CD4-positive, alpha-beta T cell (primary cell): ENCODE measurements at places on chromosomes 1 and 21.

DNA sequence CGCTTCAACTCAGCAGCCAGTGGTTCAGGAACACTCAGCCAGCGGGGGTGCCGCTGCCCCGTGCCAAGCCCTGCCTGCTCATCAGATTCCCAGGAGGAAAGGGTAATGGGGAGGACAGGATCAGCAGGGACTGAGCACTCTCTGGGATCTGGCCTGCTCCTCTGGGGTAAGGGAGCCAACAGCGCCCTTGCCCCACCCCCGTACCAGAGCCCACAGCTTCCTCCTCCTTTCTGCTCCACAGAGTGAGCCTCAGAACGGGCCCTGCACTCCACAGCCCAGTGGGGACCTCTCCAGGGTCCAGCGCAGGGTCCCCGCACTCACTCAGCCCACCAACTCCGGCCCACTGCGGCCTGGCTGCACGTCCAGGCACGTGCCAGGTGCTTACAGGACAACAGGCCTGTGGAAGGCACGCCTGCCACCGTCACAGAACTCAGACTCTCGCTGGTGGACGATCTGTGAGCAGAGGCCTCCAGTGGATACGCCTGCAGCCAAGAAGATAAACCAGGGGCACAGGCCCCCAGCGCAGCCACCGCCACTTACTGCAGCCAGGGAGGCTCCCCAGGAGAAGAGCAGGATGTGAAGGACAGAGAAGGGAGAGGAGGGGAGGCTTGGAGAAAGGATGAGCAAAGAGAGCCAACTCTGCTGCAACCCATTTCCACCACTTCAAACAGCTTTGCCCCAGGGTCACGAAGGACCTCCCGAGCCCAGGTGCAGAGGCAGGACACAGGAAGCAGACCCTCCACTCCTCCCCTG lies 2.1 kb downstream of the MEGF6 start:
- DNase-seq, result no peak

DNA sequence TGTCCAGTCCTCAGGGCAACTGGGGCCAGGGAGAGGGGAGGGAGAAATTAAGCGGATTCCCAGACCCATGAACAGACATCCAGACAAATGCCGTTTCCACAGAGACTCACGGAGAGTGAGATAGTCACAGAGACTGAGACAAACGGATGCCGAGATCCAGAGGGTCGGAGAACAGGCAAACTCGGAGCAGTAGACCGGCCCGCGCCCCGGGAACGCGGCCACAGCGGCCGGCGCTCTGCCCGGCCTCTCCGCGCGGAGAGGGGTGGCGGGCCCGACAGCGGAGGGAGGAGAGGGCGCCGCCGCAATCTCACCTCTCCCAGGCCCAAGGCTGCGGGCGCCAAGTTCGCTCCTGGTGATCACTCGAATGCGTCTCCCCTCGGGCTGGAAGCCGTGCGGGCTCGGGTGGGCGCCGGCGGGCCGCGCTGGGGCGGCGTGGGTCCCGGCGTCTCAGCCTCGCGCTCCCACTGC lies 831 bp upstream of the FOXD2 start:
- no peak for DNase-seq

DNA sequence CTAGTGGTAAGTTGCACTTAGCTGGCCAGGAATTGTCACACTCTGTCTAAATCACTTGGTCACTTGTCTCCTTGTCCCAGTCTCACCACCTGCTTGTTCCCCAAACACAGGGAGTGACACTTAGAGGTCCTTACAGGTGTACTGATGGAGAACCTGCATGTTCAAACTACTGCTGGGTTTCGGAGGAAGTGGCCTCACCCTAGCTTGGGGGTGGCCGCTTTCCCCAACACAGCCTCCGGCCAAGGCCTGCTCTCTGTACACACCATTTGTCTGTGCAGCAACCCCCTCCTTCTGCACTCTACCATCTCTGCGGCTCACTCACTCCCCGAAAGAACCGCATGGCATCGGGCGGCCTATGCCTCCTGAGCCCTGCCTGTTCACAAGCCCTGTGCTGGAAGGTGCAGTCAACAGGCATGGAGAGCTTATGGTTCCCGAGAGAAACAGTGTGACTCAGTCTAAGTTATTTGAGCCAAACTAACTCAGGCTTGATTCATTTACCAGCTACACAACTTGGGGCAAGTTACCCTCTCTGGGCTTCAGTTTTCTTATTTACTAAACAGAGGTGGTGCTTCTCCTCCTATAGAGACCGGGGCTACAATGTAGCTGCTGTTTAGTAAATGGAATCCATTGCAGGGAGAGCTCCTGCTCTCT lies 10.5 kb upstream of the SPRR4 start:
- DNase-seq, result no peak

DNA sequence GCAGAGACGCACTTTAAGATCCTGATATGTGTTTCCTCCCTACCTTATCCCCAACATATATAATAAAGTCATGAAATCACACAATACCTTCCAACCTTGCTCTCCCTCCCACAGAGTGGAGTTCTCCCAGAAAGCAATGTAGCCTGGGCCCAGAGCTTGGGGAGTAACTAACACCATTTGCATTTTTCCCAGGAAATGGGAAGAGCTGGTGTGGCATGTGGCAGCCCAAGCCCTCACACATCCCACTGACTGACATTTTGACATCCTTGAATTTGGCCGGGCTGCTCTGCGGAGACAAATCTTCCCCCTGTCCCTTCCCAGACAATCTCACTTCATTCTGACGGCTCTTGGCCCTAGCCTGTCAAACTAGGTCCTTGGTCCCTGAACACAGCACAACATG lies 37.0 kb upstream of the ATP2B4 start:
- no peak for DNase-seq

DNA sequence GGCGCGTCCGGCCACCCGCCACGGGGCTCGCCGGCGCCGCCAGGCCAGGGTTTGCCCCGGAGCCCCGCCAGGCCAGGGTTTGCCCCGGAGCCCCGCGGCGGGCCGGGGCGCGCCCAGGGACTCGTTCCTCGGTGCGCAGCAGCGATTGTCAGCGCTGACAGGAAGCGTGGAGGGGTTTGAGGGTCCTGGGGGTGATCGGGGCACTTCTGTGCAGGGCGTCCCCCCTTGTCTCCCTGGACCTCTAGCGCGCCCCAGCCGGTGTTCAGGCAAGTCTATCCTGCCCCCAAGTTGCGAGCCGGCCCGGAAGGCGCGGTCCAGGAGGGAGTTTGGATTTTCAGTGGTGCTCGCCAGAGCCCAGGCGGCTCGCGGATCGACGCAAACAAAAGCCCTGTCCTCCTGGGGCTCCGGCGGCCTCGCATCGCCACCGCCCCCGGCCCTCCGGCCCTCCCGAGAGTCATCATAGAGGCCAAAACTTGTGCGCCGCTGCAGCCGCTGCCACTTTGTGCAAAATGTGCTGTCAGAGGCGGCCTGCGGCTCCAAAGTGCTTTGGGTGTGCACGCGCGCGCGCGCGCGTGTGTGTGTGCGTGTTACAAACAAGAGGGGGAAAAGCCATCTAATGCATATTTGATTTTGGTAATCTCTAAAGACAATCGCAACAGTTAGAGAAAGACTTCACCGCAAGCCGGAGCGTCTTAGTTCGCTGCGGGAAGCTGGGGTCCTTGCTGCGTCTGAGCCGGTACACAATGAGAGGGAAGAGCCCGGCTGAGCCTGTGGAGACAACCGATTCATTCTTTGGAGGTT lies 1.0 kb downstream of the ROR1 start:
- DNase-seq, result no peak

DNA sequence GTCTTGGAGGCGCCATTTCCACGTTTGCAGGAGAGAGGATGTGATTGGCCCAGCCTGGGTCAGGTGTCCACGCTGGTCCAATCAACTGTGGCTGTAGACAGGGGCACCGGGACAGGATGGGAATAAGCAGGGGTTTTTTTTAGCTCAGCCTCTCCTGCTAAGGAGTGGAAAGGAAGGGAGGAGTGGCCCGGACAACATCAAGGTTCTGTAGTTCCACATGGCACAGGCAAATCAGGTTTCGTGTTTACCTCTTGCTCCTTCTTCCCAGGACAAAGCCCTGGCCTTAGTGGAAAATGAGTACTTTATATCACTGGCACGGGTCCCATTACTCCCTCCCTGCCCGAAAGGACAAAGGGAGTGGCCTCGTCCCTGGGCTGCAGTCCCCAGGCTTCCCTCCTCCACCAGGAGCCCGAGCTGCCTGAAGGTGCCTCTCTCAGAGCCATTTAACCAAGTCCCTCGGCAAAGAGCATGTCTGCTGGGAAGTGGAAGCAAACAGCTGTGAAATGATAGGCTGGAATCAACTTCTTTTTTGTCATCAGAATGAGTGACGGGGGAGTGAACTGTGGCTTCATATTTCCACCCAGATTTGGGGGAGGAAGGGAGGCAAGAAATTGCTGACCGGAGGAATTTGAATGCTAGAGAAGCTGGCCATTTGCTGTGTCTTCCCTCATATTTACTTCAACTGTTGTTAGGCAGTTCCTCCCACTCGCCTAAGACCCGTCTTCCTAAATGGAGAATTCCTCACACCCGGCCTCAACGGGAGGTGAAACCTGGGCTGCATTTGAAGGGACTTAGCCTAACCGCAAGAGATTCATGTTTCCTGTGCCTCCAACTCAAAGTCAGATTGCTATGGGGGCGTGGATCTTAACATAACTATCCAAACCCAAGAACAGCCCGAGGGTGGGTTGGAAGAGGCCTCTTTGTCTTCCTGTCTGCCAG lies 84.9 kb upstream of the SLC44A3 start:
- no peak for DNase-seq

DNA sequence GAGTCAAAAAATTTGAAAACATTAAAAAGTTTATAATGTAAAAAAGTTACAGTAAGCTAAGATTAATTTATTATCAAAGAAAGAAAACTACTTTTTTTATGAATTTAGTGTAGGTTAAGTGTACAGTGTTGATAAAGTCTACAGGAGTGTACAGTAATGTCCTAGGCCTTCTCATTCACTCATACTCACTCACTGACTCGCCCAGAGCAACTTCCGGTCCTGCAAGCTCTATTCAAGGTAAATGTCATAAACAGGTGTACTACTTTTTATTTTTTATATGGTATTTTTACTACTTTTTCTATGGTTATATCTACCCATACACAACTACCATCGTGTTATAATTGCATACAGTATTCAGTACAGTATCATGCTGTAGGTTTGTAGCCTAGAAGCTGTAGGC lies 49.6 kb downstream of the TBX19 start:
- DNase-seq, result no peak

GRCh38 chr1:72526926-72527325 lies 244.6 kb upstream of the NEGR1 start:
- DNase-seq, result no peak

- DNase-seq, result no peak
These were observed 24.8 kb downstream of the GBP7 start for GRCh38 chr1:89151047-89151446.

- DNase-seq, result no peak
These were observed 141.4 kb downstream of the SYT2 start for GRCh38 chr1:202568826-202569225.

DNA sequence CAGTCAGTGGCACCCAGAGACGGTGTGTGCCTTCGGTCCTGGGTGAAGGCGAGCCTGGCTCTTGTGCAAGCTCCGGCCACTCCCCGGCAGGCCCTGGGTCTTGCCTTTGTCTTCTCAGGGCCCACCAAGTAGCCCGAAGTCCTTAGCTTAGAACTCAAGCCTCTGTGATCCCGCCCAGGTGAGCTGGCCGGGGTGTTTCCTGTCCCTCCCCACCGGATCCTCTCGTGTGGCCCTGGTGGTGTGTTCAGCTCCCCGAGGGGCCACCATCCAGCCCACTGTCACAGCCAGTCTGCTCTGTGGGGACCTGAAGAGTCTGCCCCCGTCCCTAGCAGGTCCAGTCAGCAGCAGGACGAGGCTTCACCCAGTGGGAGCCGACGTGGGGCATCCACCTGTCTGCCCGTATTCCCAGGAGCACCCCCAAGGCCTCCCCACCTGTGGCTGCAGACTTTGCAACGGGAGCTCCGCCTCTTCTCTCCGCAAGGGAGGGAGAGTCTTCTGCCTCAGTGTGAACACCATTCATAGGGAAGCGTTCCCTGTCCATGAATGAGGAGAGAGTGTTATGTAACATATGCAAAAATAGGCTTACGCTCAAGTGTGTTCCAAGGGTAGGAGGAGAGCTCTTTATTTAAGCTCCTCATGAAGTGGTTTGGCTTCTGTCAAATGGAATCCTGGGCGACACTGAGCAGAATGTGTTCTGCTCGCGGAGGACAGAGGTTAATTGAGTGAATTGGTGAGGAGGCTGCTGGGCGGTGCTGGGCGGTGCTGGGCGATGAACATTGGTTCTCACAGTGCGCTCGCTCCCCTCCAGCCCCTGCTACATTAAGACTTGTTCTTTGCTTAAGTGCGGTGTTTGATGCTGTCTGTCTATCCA lies 108.9 kb downstream of the CRYAA start:
- DNase-seq, result no peak

DNA sequence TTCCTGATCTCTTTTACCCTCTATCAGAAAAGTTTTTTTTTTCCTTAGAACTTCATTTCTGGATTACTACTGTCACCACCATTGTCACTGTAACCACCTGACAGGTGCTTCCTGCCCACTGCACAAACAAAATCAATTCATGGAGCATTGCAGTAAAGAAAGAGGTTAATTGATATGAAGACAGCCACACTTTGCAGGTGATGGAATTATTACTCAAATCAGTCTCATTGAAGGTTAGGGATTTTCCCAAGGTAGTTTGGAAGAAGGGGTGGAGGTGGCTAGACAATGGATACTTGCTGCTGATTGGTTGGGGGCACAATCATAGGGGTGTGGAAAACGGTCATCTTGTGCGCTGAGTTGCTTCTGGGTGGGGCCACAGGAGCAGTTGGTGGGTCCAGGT lies 230.8 kb upstream of the CACYBP start:
- no peak for DNase-seq

DNA sequence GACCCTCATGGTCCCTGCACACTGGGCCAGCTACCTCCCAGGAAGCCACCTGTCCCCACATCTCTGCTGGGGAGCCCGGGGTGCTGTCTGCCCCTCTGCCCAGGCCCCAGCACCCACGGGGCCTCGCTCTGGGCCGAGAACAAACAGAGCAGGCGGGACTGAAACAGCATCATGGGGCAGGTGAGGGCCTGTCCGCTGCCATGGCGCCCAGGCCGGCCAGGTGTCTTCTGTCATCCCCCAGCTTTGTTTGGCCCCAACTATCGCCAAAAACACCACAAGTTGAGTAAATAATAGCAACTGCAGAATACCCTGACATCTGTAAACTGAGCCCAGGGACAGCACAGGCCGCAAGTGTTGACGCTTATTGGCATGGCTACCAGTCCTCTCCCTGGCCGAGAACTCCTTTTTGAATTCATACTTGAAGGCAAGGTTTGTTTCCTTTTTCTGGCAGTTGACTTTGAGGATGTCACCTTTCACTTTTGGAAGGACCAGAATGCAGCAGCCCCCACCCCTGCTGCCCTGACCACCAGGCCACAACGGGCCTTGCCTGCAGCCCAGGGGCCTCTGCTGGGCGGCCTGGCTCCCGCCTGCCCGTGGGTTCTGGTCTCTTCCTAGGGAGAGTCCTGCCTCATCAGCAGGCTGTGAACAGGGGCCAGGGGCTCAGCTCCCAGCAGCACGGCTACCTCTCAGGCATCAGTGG lies 152.7 kb downstream of the CASZ1 start:
- no peak for DNase-seq

- no peak for DNase-seq
These were observed 16.6 kb upstream of the LGALS8 start for GRCh38 chr1:236507022-236507700.
